ENCODE measurements at places on chromosomes 2 and 18.

DNA sequence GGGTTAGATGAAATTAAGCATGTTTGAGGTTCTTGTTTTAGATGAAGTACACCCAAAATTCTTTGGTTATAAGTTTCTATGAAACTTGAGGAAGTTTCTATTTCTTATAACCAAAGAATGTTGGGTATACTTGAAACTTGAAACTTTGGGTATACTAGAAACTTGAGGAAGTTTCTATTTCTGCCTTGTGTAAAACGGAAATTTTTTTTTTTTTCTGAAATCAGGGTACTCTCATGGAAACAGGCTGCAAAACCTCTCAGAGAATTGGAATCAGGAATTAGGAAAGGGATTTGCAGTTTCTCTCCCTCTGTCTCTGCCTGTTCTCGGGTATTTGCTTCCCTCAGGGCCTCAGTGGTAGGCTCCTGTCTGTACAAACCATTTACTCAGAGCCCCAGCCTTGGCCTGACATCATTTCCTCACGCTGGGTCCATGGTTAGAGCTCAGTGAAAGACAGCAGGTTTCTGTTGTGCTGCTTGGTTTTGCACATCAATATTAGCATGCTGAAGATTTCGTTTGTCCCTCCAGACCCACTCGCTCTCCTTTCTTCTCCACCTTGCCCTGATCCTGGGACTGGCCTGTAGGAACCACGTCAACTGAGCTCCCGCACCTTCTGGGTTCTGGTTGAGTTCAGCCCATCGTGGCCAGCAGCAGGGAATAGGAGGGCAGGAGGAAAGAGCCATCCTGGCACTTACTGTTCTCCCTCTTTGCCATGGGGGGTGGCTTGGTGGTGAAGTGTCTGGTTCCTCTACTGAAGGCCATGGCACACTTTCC, 106.4 kb downstream of the POLR1A start:
- DNase-seq: no peak

DNA sequence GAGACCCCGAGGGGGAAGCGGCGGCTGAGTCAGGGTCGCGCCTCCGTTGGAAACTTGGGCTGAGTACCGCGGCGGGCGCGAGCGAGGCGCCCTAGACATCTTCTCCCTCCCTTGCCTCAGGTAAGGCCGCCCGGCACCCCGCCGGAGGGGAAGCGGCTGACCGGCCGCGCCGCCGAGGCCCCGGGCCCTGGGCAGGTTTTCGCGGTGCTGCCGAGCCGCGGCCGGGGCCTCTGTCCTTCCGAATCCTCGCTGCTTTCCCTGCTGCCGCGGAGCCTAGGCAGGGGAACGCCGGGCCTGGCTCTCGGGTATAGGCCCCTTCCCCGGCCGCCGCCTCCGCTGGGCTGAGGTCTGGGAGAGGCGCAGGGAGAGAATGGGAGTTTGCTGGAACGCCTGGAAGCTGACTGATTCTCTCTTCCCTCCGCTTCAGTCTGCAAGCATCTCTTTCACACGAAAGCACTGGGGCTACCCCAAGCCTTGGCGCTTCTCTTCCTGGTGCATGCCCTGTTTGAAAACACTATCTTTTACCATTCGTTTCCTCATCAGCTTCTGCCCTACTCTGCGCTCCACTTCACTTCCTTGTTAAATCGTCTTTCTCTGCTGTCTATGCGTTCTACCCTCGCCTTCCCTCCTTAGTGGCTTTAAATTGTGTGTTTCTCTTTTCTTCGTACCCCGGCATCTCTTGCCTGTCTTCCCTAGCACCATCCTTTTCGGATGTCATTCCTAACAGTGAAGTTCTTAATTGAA, 652 bp downstream of the PPM1B start:
- peak; percentile 19 for DNase-seq

DNA sequence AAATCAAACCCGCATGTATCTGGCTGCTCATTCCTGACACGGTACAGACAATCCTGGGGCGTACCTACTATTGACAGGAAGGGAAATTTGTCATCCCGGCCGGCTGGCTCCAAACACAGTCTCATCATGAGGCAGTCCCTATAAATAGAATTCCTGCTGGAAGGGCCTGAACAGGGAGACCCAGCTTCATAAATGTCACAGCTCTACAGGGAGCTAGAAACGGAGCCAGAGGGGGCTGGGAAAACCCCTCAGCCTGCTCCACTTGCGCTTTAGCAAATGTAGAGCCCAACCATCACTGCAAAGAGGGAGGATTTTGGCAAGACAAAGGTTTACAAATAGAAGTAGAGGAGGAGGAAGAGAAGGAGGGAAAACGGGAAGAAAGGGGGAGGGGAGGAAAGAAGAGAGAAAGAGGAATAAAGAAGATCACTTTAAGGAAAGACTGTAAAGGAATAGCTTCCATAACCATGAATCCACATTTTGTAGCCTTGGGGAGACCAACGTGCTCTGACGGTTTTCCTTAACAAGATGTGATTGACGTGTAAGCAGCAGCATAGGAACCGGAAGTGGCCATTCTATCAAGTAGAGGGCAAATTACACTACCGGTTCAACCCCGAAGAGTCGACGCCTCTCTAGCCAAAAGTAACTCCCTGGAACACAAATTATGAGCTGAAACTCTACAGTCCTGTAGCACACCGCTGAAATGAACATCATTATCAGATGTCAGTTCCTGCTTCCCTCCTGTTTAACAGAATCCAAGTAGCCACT, 56.8 kb upstream of the TTN start:
- DNase-seq: no peak

GRCh38 chr2:222848862-222849261, 12.0 kb upstream of the ACSL3 start:
- no peak for DNase-seq

DNA sequence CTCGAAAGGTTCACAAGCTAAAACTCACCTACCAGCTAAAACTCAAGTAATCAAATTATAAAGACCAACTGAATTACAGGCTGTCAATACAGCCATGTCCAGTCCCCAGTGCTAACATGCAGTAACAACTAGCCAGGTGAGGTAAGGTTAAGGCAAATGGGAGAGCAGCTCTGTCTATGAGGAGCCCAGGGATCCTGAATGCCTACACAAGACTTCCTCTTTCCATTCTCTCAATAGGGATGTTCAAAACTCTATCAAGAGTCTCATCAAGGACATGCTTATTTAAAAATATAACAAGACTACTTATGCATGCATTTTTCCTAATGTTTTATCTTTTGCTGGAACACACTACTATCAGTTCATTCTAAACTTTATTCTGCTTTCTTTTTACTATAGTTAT, 20.4 kb downstream of the REV1 start:
- DNase-seq: no peak

- no peak for DNase-seq
These were observed 207.3 kb upstream of the GYPC start for GRCh38 chr2:126448611-126449010.

DNA sequence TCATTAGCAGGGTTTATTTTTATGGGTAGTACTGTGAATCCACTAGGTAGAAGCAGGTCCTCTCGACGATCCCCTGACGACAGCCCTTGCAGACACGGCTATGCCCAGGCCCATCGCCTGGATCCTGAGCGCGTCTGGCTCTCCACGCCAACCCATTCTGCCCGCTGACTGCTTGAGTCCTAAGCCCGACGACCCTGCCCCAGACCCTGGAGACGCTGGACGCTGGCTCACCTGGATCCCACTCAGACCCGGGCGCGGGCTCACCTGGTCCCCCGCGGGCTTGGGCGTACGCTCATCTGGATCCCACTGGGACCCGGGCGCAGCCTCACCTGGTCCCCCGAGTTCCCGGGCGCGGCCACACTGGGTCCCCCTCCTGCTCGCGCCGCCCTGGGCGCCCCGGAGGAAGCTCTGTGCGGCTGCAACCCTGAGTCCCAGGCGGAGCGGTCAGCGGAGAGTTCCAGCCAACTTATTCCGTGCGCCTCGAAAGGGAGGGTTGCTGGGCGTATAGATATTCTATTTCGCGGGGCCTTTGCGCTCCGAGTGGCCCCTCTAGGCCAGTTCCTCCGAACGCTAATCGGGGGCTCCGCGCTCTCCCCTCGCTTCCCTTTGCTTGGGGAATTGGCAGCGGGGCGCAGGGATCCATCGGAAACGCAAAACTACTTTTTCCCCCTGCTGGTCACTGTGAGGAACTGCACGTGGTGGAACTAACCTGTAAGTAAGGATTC, 22.4 kb upstream of the RMP24 start:
- peak; percentile 42 for DNase-seq

DNA sequence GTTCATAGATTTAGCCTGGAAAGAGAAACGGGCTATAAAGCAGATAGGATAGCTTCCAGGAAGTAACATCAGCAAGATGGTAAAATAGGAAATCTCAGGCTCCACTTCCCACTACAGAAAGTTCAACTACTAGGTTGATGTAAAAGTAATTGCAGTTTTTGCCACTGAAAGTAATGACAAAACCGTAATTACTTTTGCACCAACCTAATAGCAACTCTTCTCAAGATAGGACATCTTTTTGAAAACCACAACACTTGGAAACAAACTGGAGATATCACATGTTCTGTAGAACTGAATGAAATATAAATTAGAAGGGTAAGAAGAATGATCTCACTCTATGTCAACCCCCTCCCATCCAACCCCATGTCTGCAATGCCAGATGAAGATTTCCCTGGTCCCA, 1154.3 kb downstream of the BCL11A start:
- DNase-seq: no peak

DNA sequence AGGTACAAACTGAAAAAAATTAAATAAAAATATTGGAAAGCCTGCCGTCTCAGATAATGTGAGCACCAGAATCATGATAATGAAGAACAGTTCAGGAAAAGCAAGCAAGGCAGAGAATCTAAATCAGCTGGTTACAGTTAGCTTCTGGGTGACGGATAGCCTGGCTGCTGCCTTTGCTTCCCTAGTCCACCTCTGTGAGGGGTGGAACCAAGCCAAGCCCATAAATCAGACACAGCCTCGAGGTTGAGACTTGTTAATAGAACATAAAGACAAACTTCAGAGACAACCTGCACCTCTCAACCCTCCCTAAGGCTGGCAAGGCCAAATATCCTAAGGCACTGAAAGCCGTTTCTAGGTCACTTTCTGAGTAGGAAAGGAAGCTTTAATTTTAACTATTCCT, 334.7 kb upstream of the SLC39A10 start:
- no peak for DNase-seq

- DNase-seq: no peak
These were observed 71.1 kb downstream of the DOCK10 start for GRCh38 chr2:224971214-224971613.

DNA sequence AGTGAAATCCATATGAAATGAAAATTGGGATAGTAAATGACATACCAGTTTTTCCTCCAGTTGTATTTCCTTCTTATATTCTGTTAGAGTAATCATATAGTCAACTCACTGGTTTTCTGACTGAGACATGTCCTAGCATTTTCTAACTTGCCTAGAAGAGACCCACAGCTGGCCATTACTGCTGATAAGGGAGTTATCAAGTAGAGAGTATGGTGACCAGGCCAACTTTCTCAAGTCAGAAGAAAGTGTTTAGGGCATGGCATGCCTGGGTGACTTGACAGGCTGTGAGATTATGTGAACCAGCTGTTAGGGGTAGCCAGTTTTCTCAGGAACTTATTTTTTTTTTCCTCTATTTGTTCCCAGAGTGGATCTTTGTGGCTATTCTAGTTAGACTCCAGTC, 81.2 kb downstream of the GPD2 start:
- DNase-seq: no peak

Data from activated T-cell treated with anti-CD3 and anti-CD28 coated beads for 24 hours (primary cell).